ENCODE measurements at places on chromosomes 7 and 10.

DNA sequence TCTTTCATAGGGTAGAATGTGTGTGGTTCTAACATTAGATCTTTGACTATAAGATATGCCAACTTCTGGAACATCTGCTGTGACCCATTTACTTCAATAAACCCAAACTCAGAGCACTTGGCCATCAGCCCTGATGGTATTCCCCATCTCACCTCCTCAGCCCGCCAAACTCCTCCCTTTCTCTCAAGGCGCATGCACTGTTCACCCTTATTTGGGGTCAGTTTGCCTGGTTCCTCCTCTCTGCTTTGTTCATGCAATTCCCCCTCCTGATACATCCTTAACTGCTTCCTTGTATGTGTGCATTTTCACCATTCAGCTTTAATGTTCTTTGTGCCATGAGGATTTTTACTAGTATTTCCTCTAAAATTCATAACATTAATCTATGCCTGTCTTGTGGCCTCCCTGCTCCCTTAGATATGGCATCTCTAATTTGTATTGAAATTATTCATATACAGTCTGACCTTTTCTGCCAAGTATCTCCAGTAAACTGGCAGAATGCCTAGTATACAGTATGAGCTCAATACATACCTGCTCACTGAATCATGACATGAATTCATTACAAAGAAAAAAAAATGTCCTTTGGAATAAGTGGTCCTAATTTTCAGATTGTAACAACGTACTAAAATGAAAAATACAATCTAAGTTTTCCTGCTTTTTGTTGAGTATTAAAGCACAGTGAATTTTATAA, 336.8 kb upstream of the IGFBP3 start:
- no peak for DNase-seq

GRCh38 chr7:17600340-17600752, 301.9 kb downstream of the AHR start:
- no peak for DNase-seq

DNA sequence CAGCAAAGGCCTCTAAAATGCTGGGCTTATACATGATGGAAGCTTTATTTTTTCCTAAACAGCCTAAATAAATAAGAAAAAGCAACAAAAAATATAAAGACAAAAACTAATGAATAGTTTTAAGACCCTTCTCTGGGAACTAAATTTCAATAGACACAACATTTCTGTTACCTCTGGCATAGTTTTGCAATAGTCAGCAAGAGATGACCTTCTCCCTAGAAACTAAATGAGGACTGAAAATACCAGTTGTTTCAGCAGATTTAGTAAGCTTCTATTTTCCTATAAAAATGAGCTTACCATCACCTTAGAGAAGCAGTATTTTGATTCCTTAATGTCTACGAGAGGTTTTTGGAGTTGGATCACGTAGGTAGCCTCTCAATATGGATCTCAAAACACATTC, 471.4 kb upstream of the NRP1 start:
- DNase-seq = no peak

GRCh38 chr7:188727-189500, 3.5 kb upstream of the FAM20C start:
- DNase-seq = no peak

DNA sequence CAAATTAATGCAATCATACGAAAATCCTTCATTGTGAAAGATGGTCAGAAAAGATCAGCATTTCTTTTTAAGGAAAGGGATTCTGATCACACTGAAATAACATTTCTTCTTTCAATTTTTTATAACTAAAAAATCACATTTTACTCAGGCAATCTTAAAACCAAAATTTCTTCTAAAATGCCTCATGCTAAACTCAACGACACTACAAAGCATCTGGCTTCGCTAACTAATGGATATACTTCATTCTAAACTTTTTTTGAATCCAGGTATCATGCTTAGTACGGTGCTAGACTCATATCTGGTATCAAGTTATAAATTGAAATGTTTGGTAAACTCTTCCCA, 100.4 kb downstream of the CUBN start:
- no peak for DNase-seq

GRCh38 chr10:23362069-23362830, 17.7 kb upstream of the C10orf67 start:
- no peak for DNase-seq

DNA sequence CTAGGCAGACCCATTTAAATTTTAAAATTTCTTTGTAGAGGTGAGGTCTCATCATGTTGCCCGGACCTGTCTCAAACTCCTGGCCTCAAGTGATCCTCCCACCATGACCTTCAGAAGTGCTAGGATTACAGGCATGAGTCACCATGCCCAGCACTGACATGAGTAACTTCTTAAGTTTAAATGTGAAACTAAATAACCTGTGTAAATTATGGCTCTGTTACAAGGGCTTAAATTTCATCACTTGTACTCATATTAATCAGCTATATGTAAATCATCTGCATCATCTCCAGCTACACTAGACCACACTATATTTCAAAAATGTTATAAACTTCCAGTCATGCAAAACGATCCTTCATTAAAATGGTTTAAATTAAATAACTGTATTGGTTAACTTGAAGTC, 56.1 kb downstream of the ATAD1 start:
- peak; percentile 77 for DNase-seq

- DNase-seq = peak; percentile 83
Observed at GRCh38 chr10:30529373-30529998, 95.5 kb downstream of the MAP3K8 start.

DNA sequence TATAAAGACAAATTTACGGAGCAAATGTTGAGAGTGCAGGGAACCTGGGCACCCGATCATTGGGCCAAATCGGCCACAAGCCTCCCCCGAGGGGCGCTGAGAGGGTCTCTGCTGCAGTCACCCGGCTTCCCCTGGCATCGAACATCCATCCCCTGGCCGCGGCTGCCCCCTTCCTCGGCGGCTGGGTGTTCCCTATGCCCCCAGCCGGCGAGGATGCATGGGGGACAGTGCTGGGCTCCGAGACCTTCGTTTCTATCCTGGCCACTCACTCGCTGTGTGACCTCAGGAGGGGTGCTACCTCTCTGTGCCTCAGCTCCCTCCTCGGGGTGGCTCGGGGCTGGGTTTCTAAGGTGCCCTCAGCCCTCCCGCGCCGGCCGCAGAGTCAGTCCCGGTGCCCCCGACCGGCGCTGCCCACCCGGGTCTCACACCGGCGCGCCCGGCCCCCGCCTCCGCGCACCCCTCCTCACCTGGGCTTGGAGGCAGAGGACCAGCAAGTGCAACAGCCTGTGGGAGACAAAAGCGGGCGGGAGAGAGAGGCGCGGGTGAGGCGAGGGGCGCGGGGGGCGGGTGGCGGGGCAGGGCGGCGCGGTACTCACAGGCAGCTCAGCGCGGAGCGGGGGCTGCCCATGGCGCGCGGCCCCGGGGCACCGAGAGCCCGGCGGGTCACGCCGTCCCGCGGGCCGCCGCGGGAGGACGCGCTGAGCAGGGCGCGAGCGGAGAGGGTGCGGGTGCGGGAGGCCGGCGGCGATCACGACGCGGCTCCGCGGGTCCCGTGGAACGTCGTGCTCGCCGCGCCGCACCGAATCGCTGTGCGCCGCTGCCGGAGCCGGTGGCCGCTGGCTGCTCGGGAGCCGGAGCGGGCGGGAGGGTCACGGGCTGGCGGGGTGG, at the start of gene FGF8:
TSS of gene FGF8 (minus strand) at position 842 of the 888 bp plus-strand sequence. CDS start at position 628, 214 bp downstream.
- DNase-seq = no peak

GRCh38 chr10:86756511-86757112, at the start of gene BMPR1A:
Gene BMPR1A, plus strand, starts transcription at chr10:86756619. Its CDS starts 119,400 bp downstream, at chr10:86876019.
- no peak for DNase-seq

DNA sequence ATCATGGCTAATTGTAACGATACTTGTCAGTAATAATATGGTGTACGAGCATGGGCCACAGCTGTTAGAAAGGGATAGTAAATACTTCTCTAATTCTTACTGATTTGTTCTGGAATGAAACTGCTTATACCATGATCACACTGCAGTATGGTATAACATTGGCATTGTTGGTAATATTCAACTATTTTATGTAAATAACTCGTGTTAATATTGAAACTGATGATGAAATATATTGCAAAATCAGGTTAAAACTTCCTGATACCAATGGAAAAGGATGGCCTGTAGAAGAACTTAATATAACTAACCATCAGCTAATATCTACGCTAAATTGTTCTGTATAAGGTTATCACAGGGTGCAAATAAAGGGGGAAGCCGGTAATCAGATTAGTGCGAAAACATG, 10.3 kb downstream of the OR2A14 start:
- no peak for DNase-seq

- DNase-seq = peak; percentile 15
Observed at GRCh38 chr10:62733654-62734293, 70.7 kb upstream of the ADO start.

DNA sequence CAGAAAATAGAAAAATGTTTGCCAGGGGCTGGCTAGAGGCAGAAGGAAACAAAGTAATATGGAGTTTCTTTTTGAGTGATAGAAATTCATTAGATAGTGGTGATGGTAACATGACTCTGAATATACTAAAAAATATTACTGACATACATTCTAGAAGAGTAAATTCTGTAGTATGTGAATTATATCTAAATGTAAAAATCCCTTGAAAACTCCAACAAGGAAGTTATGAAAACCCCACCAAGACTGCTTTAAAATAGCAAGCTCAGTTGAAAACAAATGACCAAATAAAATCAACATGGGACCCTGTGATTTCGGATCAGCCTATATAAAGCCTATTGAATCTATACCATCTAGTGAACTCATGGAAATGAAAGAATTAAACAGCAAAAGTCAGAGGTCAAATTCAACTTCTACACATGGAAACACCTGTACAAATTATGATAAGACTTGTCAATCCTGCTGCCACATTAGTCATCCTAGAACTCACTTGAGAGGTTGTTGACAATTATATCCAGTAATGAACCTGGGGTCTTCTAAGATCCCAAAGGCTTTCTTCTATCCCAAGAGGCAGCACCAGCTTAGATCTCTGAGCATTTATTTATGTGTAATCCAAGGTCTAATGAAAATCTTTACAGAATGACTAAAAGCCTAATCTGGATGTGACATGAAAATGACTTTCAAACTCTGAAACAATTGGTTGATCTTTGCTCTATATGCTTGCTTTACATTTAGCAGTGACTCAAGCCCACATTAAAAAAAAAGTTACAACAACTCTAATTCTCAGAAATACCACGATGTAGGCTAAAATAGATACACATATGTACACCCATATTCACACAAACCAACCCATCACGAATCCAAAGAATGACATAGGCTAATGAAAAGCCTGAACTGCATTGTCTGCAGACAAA, 59.3 kb downstream of the OSBPL3 start:
- peak; percentile 63 for DNase-seq

DNA sequence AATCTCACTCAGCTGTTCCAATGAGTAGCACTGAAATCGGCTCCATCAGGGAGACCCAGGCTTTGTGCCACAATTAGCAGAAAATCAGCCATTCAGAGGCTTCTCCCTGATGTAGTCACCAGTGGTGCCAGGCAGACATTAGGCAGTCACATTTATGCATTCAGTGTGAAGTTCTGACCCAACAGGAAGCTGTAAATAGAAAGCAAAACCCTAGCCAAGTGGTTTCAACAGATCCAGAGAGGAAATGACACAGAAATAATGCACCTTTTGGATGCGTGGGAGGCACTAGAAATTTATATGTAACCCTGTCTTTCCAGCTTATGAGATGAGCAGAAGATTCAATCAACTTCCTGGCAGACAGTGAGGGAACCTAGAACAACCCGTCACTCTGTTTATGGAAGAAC, 186.4 kb downstream of the PDE1C start:
- DNase-seq = peak; percentile 11

- DNase-seq = peak; percentile 3
Observed at GRCh38 chr7:88628363-88629085, 131.0 kb upstream of the ZNF804B start.

- DNase-seq = no peak
Observed at GRCh38 chr10:124019886-124020797, 73.3 kb downstream of the CHST15 start.

DNA sequence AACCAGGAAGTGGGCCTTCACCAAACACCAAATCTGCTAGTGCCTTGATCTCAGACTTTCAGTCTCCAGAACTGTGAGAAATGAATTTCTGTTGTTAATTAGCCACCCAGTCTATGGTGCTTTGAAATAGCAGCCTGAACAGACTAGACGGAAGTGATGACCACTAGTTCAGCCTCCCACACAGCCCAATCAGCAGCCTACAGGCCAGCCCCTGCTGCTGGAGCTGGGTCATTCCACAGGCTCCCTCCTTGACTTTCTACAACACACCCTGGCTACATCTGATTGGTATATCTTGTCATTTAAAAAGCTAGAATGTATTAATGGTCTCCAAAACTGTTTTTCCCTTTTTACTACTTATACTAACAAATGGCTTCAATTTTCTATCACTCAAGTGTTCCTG, 277.2 kb upstream of the TAC1 start:
- no peak for DNase-seq

- no peak for DNase-seq
Observed at GRCh38 chr10:84415539-84416244, 87.3 kb downstream of the CCSER2 start.

- DNase-seq = no peak
Observed at GRCh38 chr7:65230231-65230630, 143.4 kb upstream of the ZNF92 start.

DNA sequence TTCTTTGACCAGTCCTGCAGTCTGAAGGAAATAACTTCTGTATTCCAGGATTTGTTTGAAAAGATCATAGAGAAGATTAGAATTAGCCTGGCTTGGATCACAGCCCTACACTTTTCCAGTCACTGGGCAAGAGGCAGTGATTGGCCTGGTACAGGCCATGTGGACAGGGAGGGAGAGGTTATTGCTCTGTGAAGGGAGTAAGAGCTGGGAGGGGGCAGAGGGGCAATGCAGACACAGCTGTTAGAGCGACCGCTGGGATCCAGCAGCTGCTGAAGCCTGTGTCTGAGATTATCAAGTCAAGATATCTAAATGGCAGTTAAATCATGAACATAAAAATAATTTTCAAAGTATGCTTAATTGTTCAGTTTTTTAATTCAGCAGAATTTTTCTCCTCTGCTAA, 257.3 kb downstream of the SDK1 start:
- DNase-seq = no peak

DNA sequence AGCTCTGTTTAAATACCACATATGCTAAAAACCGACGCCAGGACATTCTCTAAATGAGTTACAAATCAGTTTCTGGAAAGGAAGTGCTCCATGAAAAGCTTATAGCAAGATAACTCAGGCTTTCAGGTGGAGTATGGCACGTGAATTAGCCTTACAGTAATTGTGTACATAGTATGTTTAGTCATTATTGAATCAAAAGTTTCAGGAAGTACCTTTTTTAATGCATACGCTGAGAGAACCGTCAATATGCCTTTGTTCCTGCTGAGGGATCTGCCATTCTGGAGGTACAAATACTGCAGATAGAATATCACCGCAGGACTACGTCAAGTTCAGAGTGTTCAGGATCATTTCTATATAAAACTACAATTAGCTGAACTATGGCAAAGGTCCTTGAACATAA, 45.7 kb downstream of the ANKMY2 start:
- DNase-seq = no peak

DNA sequence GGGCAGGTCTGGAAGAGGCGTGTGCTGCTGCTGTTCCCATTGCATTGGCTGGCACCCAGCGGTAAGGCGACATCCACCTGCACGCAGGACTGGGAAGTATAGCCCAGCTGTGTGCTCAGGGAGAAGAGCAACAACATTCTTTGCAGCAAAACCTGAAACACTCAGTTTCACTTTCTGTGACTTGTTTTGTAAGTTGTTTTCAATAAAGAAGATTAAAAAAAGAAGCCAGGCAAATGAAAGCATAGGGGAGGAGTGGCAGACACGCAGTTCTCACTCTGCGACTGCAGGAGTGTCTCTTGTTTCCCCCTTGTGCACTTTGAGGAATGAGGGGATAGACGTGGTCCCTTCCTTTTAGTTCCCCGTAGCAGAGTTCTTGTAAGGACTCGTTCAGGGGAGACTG, 5.8 kb downstream of the FBH1 start:
- no peak for DNase-seq

Data from activated CD4-positive, alpha-beta T cell treated with anti-CD3 and anti-CD28 coated beads, Interleukin-2, Interleukin-4, amounts not matched to agents 100 ng/mL and 50 ng/mL, durations not matched to agents 16 hours and 8 hours (primary cell).